ENCODE measurements at places on chromosomes 3 and 15. TPM values are rescaled to one million over a fixed set of nuclear protein-coding genes. Genes with fewer than 3 reads are reported as not detected.

DNA sequence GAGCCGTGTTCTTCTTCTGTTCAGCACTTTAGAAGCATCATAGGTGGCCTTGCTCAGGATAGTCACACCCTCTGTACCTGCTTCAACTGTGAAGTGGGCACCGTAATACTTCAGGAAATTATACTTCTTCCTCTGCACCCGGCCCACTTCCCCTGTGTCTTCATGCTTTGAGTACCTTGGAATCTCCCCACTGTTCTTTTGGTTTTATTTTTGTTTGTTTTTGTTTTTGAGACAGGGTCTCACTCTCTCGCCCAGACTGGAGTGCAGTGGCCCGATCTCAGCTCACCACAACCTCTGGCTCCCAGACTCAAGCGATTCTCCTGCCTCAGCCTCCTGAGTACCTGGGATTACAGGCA lies 1.7 kb downstream of the P2RY14 start:
- DNase-seq: no peak

GRCh38 chr3:120281261-120281660 lies 3.8 kb downstream of the GPR156 start:
- DNase-seq: no peak

- peak; percentile 72 for DNase-seq
Measured at GRCh38 chr3:183254487-183255347, 1.7 kb downstream of the B3GNT5 start.

GRCh38 chr3:174863488-174863887 lies 4.4 kb downstream of the NAALADL2 start:
- DNase-seq: no peak

- DNase-seq: no peak
Measured at GRCh38 chr3:187946163-187946691, 201.0 kb upstream of the BCL6 start.

PAQR5 gene
- 37.9 TPM for total RNA-seq

GRCh38 chr3:118782755-118783202 lies 251.9 kb downstream of the IGSF11 start:
- no peak for DNase-seq

- no peak for DNase-seq
Measured at GRCh38 chr15:86231864-86232721, 152.4 kb downstream of the AGBL1 start.

- no peak for DNase-seq
Measured at GRCh38 chr3:69388241-69388640, 2.4 kb upstream of the FRMD4B start.

GRCh38 chr3:10387881-10388609 lies 67.1 kb upstream of the SEC13 start:
- no peak for DNase-seq

DNA sequence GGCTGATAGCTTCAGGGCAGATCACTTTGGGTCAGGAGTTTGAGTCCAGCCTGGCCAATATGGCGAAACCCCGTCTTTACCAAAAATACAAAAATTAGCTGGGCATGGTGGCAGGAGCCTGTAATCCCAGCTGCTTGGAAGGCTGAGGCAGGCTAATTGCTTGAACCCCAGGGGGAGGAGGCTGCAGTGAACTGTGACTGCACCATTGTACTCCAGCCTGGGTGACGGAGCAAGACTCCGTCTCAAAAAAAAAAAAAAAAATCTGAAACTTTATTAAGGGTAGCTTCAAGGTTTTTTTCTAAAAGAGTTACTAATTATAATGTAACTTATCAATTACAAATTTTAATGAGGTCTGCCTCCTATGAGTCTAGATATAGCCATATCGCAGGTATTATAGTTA lies 5.1 kb downstream of the NECTIN3 start:
- DNase-seq: no peak

GATM gene
- total RNA-seq: 7.2 TPM

- DNase-seq: no peak
Measured at GRCh38 chr3:55720614-55721013, 233.5 kb upstream of the WNT5A start.

CHCHD4 gene
- total RNA-seq: 12.0 TPM

GRCh38 chr3:16050641-16051467 lies 123.6 kb upstream of the GALNT15 start:
- no peak for DNase-seq

DNA sequence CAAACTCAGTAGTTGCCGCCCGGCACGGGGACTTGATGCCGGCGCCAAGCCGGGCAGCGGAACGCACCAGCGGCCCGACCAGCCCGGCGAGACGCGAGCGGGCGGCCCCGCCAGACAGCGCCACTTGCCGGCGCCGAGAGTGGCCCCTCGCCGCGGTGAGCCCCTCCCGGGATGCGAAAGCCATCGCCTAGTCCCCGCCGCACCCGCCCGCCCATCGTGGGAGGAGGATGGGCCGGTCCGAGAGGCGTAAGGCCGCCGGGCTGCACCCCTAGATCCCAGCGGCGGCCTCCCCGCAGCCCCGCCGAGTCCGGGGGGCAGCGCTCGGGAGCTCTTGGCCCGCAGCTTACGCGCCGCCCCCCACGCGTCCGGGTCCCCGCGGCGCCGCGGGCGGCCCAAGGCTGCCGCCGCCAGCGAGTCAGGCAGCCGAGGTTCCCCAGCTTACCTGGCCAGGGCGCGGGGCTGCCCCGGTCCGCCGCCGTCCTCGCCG lies 609 bp downstream of the GOLGA8A start:
- DNase-seq: peak; percentile 73

- DNase-seq: no peak
Measured at GRCh38 chr3:174337227-174337626, 521.9 kb upstream of the NAALADL2 start.

- DNase-seq: no peak
Measured at GRCh38 chr15:56653107-56653506, 80.2 kb downstream of the ZNF280D start.

DNA sequence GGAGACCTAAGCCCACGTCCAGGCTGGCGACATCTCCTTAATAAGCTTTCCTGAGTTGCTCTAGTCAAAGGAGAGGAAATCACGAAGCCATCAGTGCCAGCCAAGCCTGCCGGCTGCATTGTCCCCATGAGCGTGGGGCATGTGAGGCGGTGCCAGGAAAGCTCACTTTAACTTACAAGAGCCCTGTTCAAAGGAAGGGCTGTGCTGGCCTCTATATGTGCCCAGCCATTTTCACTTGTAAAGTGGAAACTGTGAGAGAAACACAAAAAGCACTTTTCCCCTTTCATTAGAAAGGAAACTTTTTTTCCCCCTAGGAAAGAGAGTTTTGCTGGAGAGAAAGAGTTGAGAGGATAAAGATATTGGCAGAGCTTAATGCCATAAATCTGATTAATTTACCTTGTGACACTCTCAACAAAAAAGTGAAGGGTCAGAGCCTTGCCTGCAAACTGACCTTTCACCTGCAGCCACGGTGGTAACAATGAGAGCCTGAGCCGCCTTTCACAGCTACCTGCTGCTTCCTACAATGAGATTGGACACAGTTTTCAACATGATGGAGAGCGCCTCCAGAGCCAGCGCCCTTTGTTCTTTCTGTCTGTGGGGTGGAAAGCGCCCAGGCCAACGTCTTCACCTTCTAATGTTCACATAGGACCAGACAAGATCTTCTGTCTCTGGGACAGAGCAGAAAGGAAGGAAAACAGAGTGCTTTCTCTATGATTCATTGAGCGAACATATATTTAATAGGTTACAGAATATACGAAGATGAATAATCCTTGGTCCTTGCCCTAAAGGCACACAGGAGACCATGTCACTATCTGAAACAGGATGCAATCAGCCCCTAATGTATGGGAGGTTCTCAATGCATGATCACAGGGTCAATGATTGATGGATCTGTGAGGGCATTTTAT lies 233.1 kb upstream of the HES1 start:
- no peak for DNase-seq

CCR8 gene
- not detected for total RNA-seq

GRCh38 chr15:83919319-83919830 lies 265.5 kb downstream of the ADAMTSL3 start:
- no peak for DNase-seq

TRIM42 gene
- total RNA-seq: not detected
